ENCODE measurements at places on chromosomes 6 and 20.
A peak's percentile ranks its signal among the peaks of the same experiment; 100 is the strongest.

DNA sequence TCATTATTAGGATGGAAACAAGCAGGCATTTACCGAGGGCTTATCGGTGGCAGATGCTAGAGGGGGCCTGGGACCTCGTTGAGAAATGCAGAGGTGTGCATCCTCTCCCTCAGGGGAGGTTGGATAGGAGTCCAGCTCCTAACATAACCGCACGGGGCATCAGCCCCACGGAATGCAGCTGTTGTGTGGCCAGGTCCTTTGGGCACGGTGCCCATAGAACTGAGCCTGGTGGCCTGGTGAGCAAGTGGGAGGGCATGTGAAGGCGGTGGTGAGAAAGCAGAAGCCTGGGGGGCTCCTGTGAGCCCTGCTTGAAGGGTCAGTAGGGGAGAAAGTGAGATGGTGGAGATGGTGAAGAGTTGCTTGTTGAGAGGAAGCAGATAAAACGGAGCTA, 143.7 kb downstream of the CDH26 start:
- H3K4me3 ChIP-seq: no peak overlapping the region
- H3K4me1 ChIP-seq: peaks cover 10% of the 10 kb centered on the region
- no peak overlapping the region for H3K27ac ChIP-seq
- no peaks in the 10 kb centered on the region for H3K36me3 ChIP-seq

DNA sequence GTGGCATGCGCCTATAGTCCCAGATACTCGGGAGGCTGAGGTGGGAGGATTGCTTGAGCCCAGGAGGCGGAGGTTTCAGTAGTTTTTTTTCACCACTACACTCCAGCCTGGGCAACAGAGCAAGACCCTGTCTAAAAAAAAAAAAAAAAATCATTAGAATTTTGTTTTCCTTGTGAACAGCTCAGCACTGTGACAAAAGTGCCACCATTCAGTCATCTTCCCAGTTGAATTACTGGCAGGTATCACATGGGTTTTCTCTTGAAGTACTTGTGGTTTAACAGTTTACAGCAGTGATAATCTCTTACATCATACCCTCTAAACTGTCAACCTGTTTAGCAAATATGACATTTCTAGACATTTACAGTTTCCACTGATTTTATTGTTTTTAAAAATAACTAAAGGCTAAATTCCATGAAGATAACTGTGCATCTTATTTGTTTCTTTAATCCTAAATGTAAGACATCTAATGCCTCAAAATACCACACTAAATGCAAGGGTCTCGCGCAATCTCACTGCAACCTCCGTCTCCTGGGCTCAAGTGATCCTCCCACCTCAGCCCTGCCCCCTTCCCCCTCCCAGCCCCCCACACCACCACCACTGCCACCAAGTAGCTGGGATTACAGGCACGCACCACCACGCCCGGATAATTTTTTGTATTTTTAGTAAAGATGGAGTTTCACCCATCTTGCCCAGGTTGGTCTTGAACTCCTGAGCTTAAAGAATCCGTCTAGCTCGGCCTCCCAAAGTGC, 7.0 kb downstream of the TRPC4AP start:
- H3K27me3 ChIP-seq: no peaks in the 10 kb centered on the region
- H3K4me3 ChIP-seq: no peak overlapping the region
- peaks cover 35% of the 10 kb centered on the region for H3K36me3 ChIP-seq
- peaks cover 49% of the 10 kb centered on the region for H3K4me1 ChIP-seq
- H3K27ac ChIP-seq: peak overlapping the region; percentile 72

- H3K4me3 ChIP-seq: peak overlapping the region; percentile 90
- peaks cover 7% of the 10 kb centered on the region for H3K27me3 ChIP-seq
- peaks cover 51% of the 10 kb centered on the region for H3K36me3 ChIP-seq
- DNase-seq: peak; percentile 57
Observed at GRCh38 chr6:127514773-127515227, 4.3 kb downstream of the MTCL3 start.

DNA sequence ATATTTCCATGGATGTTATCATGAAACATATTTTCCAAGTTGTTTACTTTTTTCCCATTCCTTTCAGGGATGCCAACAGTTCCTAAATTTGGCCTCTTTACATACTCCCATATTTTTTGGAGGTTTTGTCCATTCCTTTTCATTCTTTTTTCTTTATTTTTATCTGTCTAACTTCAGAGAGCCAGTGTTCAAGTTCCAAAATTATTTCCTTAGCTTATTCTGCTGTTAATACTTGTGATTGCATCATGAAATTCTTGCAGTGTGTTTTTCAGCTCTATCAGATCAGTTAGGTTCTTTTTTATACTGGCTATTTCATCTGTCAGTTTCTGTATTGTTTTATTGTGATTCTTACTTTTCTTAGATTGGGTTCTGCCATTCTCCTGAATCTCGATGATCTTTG, 89.9 kb upstream of the TCF21 start:
- no peak overlapping the region for H3K27ac ChIP-seq
- H3K4me1 ChIP-seq: no peaks in the 10 kb centered on the region
- H3K27me3 ChIP-seq: peaks cover 2% of the 10 kb centered on the region
- DNase-seq: no peak

- no peak for DNase-seq
- no peak overlapping the region for H3K27ac ChIP-seq
- H3K27me3 ChIP-seq: no peaks in the 10 kb centered on the region
- no peak overlapping the region for H3K4me3 ChIP-seq
Observed at GRCh38 chr6:60754879-60755278, 1531.1 kb downstream of the KHDRBS2 start.

GRCh38 chr6:15384901-15385300, 139.0 kb downstream of the JARID2 start:
- H3K27me3 ChIP-seq: no peaks in the 10 kb centered on the region
- peaks cover 38% of the 10 kb centered on the region for H3K36me3 ChIP-seq
- peaks cover 65% of the 10 kb centered on the region for H3K4me1 ChIP-seq
- no peak overlapping the region for H3K4me3 ChIP-seq

GRCh38 chr6:149867876-149868640, 3.9 kb upstream of the LRP11 start:
- H3K36me3 ChIP-seq: no peaks in the 10 kb centered on the region
- H3K27ac ChIP-seq: no peak overlapping the region
- H3K27me3 ChIP-seq: peaks cover 17% of the 10 kb centered on the region
- peaks cover under 1% of the 10 kb centered on the region for H3K4me1 ChIP-seq
- no peak for DNase-seq
- H3K4me3 ChIP-seq: no peak overlapping the region

DNA sequence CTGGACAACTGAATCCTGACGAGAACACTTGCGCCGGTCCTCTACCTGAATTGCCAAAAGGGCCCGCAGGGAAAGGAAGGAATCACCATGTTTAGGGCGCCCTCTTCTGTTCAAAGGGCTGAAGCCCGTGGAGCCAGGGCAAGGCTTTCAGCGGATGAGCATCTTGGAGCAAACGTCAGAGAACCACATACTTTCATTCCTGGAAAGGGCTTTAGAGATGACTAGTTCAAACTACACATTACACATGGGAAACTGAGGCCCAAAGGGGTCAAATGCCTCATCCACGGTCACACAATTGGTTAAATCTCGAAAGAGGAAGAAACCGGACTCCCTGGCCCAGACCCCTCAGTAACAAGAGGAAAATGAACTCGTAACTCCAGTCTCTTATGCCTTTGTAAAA, 11.5 kb upstream of the ZNF133 start:
- no peaks in the 10 kb centered on the region for H3K36me3 ChIP-seq
- H3K4me1 ChIP-seq: peaks cover 7% of the 10 kb centered on the region
- no peak overlapping the region for H3K4me3 ChIP-seq
- H3K27me3 ChIP-seq: peaks cover 38% of the 10 kb centered on the region

- no peak overlapping the region for H3K27ac ChIP-seq
- no peak for DNase-seq
- no peaks in the 10 kb centered on the region for H3K36me3 ChIP-seq
- peak overlapping the region; percentile 6 for H3K4me3 ChIP-seq
Observed at GRCh38 chr6:154276810-154277628, 79.6 kb downstream of the IPCEF1 start.

GRCh38 chr6:43772681-43773049, 2.7 kb downstream of the VEGFA start:
- H3K27me3 ChIP-seq: no peaks in the 10 kb centered on the region
- no peak for DNase-seq
- peaks cover 49% of the 10 kb centered on the region for H3K4me1 ChIP-seq
- H3K4me3 ChIP-seq: peak overlapping the region; percentile 92

DNA sequence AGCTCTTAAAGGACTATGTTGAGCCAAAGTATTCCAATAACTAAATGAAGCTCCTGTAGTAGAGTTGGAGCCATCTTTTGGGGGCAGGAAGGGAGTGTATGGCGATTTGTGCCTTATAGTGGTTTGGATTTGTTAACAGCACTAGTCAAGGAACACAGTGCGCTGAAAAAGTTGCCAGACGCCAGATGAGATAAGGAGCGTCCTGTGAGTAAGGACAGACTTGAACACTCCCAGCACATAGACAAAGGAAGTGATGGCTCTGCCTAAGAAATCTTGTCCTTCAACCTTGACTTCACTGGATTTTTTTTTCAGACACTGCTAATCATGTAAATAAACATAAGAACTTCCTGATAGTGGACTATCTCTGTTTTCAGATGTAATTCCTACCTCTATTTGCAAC, 136.9 kb downstream of the TRMT11 start:
- no peak overlapping the region for H3K4me3 ChIP-seq
- no peak for DNase-seq
- H3K4me1 ChIP-seq: no peaks in the 10 kb centered on the region
- H3K36me3 ChIP-seq: no peaks in the 10 kb centered on the region

- no peak for DNase-seq
- no peaks in the 10 kb centered on the region for H3K36me3 ChIP-seq
- no peak overlapping the region for H3K4me3 ChIP-seq
- no peaks in the 10 kb centered on the region for H3K27me3 ChIP-seq
Observed at GRCh38 chr20:14821251-14821650, 483.8 kb upstream of the FLRT3 start.

DNA sequence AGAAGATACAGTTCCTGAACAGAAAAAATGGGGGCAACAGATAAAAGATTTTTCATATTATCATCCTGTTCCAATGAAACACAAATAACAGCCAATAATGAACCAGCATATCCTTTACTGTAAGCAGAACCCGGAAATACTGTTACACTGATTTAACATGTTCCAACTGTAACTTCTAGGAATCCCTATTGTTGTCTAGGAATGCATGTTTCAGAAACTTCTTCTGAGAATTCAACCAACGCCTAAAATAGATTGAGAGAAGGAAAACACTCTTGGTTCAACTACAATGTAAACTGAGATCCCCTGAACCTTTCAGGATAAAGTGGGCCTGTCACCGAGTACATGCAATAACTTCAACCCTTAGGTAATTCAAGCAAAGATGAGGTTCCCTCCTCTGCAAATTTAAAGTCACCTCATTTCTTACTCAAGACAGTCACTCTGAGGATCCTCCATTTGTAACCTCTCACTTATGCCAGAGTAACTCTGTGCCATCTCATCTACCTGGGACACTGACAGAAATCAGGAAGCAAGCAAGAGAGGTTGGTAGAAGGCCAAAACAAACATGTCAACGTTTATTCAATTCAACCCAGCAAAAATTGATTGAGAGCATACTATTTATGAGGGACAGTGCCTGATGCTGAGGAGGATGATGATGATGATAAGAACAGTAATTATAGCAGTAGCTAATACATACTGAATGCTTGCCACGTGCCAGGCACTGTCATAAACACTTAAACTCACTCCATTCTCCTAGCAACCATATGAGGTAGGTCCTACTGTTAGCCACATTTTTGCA, 14.1 kb downstream of the UBE3D start:
- H3K4me1 ChIP-seq: peaks cover 1% of the 10 kb centered on the region
- no peak overlapping the region for H3K27ac ChIP-seq
- no peak for DNase-seq

- H3K27ac ChIP-seq: no peak overlapping the region
- H3K36me3 ChIP-seq: no peaks in the 10 kb centered on the region
- no peaks in the 10 kb centered on the region for H3K4me1 ChIP-seq
- no peak for DNase-seq
- no peaks in the 10 kb centered on the region for H3K27me3 ChIP-seq
Observed at GRCh38 chr6:102154176-102154575, 760.7 kb downstream of the GRIK2 start.

DNA sequence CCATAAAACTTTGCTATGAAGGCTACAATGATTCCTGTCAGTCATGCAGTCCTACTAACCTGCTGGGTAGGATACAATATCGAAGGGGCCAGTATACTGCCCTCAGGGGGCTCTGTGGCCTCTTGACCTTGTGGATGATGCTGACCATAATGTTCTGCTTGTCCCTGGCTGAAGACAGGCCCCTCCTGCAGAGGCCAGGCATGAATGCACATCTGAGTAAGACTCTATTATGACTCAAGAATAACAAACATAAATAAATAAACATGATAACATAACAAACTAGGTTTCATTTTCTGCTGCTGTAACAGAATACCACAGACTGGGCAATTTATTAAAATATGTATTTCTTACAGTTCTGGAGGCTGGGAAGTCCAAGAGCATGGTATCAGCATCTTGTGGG, 44.0 kb upstream of the POU5F1 start:
- no peaks in the 10 kb centered on the region for H3K4me1 ChIP-seq
- peaks cover 3% of the 10 kb centered on the region for H3K36me3 ChIP-seq
- no peak for DNase-seq
- no peak overlapping the region for H3K4me3 ChIP-seq

GRCh38 chr6:4474810-4475209, 301.4 kb upstream of the CDYL start:
- H3K36me3 ChIP-seq: no peaks in the 10 kb centered on the region
- no peaks in the 10 kb centered on the region for H3K27me3 ChIP-seq
- H3K4me1 ChIP-seq: no peaks in the 10 kb centered on the region
- H3K4me3 ChIP-seq: no peak overlapping the region

GRCh38 chr20:3374296-3374695, 33.2 kb downstream of the DNAAF9 start:
- H3K27ac ChIP-seq: no peak overlapping the region
- peaks cover 1% of the 10 kb centered on the region for H3K4me1 ChIP-seq
- H3K27me3 ChIP-seq: no peaks in the 10 kb centered on the region
- H3K4me3 ChIP-seq: no peak overlapping the region

DNA sequence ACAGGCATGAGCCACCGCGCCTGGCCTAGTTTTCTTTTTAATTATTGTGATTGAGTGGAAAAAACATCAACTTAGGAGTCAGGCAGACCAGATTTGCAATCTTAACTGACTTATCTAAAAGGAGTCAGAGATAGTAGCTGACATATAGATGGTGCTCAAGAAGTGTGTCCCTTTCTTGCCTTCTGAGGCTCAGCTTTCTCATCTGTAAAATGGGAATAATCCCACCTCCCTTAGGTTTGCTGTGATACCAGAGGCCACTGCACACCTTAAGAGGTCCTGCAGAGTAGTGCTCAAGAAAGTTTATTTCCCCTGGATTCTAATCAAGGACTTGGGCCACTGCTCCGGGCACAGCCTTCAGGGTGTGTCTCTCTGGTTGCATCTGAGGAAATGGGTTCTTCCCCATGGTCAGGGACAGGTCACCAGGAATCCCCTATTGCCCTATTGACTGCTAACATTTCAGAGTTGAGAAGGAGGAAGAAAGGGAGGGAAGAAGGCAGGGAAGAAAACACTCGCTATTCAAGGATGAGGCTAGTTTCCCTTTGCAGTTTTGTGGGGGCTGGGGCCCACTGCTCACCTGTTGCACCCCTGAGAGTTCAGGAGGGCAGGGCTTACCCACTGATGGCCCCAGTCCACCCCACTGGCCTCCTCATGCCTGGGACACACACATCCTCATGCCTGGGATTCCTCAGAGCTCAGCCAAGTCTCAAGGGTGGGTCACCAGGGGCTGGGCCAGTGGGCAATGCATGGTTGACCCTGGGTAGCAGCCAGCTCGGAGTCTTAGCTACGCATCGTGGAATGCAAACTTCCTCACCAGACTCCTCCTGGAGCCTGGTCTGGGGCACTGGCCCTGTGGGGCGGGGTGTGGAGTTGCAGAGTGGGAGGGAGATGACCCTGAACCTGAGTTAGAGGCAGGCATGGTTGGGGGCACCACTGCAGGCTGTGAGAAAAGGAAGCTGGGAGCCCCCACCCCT, 21.2 kb downstream of the C6orf132 start:
- H3K27ac ChIP-seq: no peak overlapping the region
- peaks cover 6% of the 10 kb centered on the region for H3K27me3 ChIP-seq
- no peak for DNase-seq
- no peak overlapping the region for H3K4me3 ChIP-seq
- H3K4me1 ChIP-seq: no peaks in the 10 kb centered on the region
